ENCODE measurements at places on chromosomes 4 and X.

DNA sequence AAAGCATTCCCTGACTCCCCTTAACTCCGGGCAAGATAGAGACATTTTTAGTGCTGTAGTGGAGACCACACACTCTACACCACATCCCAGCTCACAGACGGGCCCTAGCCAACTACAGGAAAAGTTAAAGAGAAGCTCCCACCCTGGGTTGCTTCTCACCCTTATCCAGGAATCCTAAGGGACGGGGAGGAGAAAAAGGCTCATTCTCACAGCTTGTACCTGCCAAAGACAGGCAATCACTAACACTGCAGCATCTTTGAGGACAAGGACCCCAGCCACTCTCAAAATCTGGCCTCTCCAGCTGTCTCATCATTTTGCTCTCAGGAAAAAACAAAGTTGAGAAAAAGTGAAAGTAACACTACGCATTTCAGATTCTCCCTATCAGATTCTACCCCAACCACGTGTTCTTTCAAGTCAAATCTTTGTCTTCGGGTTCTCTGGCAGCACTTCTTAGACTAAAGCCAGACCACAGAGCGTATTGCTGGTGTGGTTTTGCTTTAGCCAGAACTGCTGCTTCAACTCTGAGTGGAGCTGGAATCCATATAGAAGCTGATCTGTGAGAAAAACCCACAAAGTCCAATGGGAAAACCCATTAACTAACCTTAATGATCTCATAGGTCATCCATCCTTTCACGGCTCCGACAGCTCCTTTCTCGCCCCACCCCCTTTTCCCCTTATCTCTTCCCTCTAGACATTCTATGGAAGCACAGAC lies 605.9 kb upstream of the DIPK2B start:
- DNase-seq: no peak

DNA sequence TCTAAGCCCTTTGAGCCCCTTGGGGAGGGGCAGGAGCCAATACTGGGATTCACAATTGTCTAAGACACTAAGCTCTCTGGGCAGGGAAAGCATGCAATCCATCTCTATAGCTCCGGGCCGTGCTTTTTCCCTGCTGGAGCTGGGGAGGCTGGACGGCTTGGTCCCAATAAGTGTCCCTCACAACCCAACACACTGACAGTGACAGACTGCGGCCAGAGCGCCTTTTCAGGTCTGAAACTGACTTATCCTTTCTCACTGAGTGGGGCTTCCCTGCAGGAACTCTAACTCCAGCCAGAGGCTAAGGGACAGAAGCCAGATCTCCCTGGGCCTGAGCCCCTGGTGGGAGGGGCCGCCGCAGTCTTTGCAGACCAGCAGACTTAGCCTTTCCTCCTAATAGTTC lies 146.6 kb upstream of the PBDC1 start:
- no peak for DNase-seq

DNA sequence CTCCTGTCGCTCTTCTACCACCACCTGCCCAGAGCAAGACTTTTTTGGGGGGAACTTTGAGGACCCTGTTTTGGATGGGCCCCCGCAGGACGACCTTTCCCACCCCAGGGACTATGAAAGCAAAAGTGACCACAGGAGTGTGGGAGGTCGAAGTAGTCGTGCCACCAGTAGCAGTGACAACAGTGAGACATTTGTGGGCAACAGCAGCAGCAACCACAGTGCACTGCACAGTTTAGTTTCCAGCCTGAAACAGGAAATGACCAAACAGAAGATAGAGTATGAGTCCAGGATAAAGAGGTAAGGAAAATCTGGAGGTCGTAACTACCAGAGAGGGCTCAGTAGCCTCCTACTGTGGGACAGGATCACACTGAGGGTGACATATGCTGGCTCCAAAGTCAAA lies 364.5 kb downstream of the MAPK10 start:
- no peak for DNase-seq

DNA sequence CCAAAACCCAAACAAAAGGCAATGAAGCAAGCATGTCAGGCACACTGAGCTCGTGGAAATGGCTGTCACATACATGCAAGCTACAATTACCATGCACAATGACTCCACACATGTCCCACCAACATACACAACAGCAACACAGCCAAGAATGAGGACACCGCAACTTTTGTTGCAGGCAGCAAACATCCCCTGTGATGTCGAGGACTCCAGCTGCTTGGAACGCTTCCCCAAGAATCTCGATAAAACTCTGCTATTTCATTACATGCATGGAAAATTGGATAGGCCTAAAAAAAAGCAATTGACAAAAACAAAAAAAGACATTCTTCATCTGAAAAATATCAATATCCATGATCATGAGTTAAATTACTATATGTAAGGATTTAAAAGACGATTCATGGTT lies 11.8 kb downstream of the ANOS1 start:
- no peak for DNase-seq

GRCh38 chrX:26050099-26050498 lies 88.0 kb upstream of the MAGEB18 start:
- no peak for DNase-seq

DNA sequence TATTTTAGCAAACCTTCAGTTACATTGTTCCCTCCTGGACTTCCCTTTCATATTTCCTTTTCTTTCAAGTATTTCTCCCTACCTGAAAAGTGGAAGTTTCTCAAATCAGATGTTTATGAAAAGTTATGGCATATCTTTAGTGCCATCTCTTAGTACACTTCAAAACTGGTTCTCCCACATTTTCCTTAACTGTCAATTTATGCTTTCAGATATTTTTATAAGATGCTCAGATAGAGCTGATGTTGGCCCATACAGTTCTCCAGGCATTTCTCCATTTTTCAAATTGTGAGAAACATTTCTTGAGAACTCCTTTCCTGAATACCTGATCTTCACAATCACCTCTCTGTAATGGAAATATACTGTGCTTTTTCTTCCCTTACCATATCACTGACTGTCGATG lies 32.5 kb upstream of the AP1AR start:
- no peak for DNase-seq

DNA sequence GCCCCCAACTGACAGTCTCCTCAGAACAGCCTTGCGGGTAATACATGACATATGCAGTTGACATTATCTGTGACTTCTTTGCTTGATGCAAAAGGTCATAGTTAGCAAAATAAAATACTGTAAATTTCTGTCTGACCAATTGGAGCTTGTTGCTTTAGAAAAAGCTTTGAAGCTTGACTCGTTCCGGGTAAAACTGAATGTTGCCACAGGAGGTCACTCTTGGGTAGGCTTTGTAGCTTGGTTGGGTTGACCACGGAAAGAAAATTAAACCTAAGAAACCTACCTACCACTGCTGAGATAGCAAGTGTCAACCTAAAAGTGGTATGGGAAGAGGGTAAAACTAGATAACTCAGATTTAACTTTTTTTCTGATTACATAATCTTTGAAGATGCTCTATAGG lies 23.2 kb downstream of the PRPS2 start:
- peak; percentile 14 for DNase-seq

GRCh38 chr4:145533961-145534360 lies 52.3 kb downstream of the SMAD1 start:
- DNase-seq: no peak

- no peak for DNase-seq
Measured at GRCh38 chr4:174669270-174669669, 147.0 kb upstream of the HPGD start.

GRCh38 chrX:13741695-13742094 lies 7.1 kb downstream of the OFD1 start:
- DNase-seq: no peak

- peak; percentile 5 for DNase-seq
Measured at GRCh38 chrX:108312957-108313356, 125.3 kb downstream of the COL4A6 start.

GRCh38 chr4:76800902-76801301 lies 97.0 kb downstream of the SOWAHB start:
- DNase-seq: no peak

GRCh38 chr4:180455226-180455625 lies 1788.0 kb upstream of the TENM3 start:
- DNase-seq: no peak

GRCh38 chr4:24889991-24890390 lies 22.9 kb downstream of the CCDC149 start:
- DNase-seq: no peak

GRCh38 chr4:53497487-53498244 lies 93.6 kb downstream of the LNX1 start:
- no peak for DNase-seq

GRCh38 chr4:37001688-37002436 lies 242.7 kb upstream of the NWD2 start:
- no peak for DNase-seq

DNA sequence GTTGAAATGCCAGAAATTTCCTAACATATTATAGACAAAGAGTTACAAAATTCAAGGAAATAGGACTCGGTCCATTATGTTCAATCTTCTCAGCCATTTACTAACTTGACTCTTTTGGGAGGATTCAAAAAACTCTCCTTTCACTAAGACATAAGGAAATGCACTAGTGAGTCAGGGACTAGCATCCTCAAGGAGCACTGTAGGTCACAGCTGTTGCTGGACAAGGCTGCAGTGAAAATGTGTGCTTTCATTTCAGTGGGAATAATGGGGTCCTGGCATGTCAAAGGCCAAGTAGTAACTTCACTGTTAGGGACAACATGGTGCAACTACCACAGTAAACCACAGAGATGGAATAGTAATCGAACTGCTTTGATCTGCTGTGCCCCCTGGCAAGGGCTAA lies 56.9 kb upstream of the ABCG2 start:
- no peak for DNase-seq

DNA sequence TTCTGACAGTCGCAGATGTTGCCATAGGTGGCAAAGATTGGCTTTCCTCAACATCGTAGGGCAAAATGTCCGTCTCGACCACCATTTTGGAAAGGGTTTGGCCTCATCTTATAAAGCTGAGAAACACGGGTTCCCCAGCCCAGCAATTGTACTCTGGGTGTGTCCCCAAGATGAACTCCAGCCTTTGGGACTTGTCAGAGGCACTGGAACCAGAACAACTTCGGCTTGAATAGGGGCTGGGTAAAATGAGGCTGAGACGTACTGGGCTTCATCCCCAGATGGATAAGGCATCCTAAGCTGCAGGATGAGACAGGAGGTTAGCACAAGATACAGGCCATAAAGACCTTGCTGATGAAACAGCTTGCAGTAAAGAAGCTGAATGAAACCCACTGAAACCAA lies 151.9 kb downstream of the CRLF2 start:
- DNase-seq: no peak

GRCh38 chrX:123186801-123187200 lies 2.7 kb downstream of the GRIA3 start:
- no peak for DNase-seq

DNA sequence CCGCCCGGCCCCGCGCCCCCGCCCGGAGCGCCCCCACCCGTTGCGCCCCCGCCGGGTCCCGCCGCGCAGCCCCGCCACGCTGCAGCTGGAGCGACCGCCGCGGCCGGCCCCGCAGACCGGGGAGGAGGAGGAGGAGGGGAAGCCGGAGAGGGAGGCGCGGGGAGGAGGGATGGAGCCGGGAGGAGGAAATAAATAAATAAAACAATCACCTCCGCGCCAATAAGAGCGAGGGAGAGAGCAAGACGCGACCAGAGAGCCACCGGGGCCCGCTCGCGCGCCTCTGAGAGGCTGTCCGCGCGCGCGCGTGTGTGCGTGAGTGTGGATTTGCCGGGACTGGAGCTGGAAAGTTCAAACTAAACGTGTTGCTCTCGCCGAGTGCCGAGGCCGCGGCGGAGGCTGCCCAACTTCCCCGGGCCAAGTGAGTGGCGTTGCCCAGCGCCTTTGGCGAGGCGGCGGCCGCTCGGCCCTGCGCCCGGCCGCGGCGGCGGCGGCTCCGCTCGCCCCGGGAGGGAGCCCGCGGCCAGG lies 2184.4 kb upstream of the TENM3 start:
- no peak for DNase-seq

GRCh38 chr4:35124106-35124505 lies 1120.2 kb downstream of the ARAP2 start:
- DNase-seq: no peak

DNA sequence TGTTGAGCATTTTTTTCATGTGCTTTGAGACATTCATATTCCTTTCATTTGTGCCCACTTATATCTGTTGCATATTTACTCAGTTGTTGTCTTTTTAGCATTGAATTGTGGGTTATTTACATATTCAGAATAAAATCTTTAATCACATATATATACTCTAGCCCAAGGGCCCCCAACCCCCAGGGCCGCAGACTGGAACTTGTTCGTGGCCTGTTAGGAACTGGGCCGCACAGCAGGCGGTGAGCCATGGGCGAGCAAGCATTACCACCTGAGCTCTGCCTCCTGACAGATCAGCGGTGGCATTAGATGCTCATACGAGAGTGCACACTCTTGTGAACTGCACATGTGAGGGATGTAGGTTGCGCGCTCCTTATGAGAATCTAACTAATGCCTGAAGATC lies 480.6 kb downstream of the KCTD8 start:
- no peak for DNase-seq

- no peak for DNase-seq
Measured at GRCh38 chrX:19640693-19641374, 125.5 kb upstream of the MAP3K15 start.

DNA sequence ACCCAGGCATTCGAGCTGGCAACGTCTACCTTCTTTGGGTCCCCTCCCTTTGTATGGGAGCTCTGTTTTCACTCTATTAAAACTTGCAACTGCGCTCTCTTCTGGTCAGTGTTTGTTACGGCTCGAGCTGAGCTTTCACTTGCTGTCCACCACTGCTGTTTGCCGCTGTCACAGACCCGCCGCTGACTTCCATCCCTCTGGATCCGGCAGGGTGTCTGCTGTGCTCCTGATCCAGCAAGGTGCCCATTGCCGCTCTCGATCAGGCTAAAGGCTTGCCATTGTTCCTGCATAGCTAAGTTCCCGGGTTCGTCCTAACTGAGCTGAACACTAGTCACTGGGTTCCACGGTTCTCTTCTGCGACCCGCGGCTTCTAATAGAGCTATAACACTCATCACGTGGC lies 183.5 kb upstream of the GALNTL6 start:
- DNase-seq: no peak

- DNase-seq: no peak
Measured at GRCh38 chrX:133888984-133889383, 96.4 kb downstream of the GPC3 start.

- DNase-seq: no peak
Measured at GRCh38 chr4:154368060-154368459, 123.5 kb downstream of the DCHS2 start.

DNA sequence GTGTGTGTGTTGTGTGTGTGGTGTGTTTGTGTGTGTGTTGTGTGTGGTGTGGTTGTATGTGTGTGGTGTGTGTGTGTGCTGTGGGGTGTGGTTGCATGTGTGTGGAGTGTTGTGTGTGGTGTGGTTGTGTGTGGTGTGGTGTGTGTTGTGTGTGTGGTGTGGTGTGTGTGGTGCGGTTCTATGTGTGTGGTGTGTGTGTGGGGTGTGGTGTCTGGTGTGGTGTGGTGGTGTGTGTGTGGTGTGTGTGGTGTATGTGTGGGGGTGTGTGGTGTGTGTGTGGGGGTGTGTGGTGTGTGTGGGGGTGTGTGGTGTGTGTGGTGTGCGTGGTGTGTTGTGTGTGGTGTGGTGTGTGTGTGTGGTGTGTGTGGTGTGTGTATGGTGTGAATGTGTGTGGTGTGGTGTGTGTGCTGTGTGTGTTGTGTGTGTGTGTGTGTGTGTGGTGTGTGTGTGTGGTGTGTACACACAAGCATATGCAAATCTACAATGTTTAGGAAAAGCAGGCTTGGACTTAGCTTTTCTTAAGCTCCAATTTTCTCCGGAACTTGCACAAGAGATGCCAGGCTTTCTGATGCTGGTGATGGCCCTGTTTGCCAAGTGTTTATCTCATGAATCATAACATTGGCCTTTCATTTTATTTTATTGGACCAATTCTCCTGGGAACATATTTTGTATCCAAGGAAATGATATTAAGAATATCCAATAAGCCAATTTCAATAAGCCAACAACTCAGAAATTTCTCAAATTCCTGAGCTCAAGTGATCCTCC lies 148.7 kb downstream of the SPATA18 start:
- no peak for DNase-seq

Measured in NCI-H345 (cell line).